Germinal center (tissue), 1 donor: ENCODE measurements at places on chromosomes 13 and 19.

GRCh38 chr19:54197121-54197520 is 3.5 kb upstream of the RPS9 start:
- DNase-seq: no peak

DNA sequence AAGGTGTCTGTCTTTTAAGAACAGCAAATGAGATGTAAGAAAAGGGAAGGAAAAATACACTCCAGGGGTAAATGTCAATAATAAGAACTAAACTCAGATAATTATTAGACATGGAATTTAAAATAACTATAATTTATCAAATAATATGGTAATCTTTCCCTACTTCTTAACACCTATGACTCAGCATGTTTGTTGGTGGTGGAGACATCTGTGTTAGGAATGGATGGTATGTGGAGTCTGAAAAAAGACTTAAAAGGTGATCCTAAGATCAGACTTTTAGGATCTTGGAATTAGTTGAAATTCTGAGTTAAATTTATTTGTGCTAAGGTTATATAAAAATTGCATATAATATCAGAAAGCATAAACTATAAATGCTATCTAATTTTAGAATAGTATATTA is 915.1 kb downstream of the SLITRK5 start:
- no peak for DNase-seq

DNA sequence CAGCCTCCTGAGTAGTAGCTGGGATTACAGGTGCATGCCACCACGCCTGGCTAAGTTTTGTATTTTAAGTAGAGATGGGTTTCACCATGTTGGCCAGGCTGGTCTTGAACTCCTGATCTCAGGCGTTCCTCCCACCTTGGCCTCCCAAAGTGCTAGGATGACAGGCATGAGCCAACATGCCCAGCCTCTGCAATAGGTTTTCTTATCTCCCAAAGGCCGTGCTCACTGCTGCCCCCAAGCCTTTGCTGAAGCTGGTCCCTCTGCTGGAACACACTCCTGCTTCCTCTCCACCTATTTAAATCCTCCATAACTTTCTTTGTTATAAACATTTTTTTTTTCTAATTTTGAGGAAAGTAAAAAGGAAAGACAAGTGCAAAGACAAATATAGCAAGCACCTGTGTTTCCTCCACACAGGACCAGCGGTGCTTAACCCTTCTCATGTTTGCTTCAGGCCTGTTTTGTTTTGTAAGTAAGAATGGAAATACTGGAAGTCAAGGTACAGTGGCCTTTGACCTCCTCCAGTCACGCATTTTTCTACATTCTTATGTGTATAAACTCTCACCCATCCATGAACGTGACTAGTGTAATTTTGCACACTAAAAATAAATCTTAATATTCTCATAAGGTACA is 14.5 kb upstream of the TNFAIP8L1 start:
- no peak for DNase-seq

DNA sequence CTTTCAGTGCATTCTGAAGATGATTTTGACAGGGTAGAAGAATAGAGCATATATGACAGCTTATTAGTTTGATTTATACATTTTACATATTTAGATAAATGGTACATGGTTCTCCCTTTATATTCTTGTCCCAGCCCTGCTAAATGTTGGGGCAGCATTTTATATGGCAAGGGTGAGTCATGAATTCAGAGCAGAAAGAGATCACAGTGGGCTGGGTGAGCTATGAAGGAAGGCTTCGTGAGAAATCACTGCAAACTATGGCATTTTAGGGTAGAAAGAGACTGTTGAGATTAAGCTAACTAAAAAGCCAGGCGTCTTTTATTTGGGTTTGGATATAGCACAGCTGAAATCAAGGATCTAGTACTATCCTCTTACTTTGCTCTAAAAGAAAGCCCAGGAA is 23.9 kb upstream of the METTL21C start:
- DNase-seq: no peak

DNA sequence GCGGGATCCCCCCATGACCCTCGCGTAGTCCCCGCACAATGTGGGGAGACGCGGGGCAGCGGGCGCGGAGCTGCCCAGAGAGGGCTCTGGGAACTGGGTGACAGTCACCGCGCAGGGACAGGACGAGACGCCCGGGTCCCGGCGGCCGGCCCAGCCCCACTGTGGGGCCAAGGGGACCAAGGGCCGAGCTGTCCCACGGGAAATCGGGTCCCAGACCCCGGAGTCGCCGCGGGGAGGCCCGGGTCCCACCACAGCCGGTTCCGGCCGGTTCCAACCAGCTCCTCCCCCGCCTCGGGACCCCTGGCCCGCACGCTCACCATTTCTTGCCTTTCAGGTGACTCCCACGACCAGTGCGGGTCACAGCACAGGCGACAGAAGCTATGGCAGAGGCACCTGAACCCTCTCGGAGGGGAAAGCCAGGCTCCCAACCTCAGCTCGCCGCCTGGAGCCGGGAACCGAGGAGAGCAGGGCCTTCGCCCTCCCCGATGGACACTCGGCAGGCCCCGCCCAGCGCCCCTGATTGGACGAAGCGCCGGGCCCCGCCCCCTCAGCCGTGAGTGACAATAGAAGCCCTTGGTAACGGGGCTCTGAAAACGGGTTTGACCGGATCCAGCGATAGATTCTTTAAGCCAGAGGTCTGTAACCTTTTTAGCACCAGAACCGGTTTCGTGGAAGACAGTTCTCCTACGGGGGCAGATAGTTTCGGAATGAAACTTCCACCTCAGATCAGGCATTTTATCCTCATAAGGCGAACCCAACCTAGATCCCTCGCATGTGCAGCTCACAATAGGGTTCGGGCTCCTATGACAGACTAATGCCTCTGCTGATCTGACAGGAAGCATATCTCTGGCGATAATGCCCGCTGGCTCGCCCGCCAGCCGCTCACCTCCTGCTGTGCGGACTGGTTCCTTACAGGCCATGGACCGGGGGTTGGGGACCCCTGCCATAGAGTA is at the start of gene ZNF433:
Gene ZNF433, minus strand, starts transcription at position 460 of the 953 bp plus-strand sequence. Its CDS starts 140 bp downstream, at position 320.
- DNase-seq: peak; percentile 93

DNA sequence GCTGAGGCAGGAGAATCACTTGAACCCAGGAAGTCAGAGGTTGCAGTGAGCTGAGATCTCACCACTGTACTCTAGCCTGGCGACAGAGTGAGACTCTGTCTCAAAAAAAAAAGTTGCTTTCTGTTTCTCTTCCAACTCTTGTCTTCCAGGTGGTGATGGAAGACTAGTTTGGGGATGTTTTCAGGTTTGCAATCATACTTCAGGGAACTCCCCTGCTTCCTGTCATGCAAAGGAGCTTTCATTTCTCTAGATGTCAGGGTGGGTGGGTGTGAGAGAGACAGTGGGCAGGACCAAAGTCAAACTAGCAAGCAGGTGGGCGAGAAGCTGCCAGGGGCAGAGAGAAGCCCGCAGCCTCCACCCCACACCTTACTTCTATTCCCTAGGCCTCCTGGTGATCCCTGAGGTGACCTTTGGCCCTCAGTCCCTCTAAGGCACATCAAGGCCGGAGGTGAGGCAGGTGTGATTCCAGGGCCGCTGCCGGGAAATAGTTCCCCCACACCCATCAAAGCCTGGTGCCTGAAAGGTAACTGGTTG is 25.7 kb downstream of the CCNE1 start:
- DNase-seq: peak; percentile 51

GRCh38 chr13:30314069-30314468 is 6.7 kb upstream of the KATNAL1 start:
- DNase-seq: no peak

GRCh38 chr13:99296398-99296797 is 10.8 kb downstream of the GPR183 start:
- DNase-seq: no peak

DNA sequence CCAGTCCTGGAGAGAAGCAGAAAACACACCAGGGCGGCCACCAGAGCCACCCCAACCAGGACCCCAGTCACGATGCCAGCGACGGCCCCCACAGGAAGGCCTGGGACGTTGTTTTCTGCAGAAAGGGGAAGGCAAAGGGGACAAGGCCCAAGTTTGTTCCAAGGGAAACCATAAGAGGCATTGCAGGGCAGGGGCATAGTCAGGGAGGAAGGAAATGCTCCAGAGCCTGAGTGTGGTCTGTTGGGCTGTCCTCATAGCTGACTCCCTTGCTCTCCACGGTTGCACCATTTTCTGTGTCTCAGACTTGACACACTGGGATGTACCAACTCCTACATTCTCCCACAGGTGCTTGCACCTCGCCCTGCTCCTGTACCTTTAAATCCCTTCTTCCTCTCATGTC is 5.2 kb downstream of the CEACAM4 start:
- no peak for DNase-seq

DNA sequence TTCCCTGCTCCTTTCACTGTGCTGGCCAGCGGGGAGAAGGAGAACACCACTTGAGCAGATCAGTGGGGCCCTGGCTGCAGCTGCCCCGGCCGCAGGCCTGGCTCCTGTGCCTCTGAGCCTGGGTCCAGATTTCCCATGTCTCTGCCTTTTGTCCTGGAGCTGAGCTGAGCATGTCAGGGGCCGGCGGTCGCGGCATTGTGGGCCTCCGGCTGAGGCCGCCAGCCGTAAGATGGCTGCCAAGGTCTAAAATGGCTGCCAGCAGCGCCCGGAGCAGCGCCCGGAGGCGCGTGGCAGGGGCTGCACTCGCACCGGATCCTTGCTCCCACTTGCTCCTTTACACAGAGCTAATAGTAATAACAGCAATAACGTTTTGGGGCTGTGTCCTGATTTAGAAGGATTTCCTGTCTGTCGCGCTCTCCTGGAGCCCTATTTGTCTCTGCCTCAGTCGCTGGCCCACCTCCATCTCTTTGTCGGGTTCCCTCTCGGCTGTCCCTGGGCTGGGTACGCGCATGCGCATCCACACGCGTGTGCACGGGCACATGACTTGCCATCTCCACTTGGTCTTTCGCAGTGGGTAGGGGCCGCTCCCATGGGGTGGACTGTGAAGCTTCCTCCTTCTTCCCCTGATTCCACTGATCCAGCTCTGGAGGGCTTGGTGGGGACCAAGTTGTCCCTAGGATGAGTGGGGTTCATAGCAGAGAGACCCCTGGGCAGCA is 32.1 kb downstream of the LYL1 start:
- no peak for DNase-seq

DNA sequence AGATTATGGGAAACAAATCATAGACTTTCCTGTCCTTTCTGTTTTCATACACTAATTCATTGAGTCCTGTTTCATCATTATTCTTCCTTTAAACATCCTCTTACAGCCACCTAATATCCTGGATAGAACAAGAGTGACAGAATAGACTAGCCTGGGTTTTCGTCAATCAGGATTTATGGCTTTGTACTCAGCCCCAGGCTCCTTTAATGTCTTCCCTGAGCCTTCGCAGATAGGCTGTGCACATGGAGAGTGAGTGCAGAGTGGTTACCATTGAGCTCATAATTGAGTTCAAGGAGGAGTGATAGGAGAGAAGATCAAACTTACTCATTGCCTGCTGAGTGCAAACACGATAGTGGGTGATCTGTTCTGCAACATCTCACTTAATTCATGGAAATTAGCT is 304.9 kb downstream of the TDRD3 start:
- no peak for DNase-seq

DNA sequence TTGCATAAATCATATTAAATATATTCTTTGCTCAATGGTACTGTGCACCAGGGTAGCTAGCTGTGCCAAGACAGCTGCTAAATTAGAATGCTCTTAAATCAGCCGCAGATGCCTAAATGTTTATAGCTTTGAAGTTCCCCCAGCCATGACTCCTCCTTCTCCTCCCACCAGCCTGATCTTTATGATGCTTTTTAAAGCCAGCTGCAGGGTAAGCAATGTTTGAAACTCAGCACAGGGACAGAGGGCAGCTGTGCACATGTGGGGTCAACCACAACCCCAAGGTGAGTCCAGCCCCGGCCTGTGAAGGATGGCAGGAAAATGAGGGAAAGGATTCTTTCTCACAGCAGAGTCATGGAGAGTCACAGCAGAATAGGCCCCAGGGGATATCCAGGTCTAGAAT is 635.7 kb downstream of the UQCRFS1 start:
- no peak for DNase-seq

DNA sequence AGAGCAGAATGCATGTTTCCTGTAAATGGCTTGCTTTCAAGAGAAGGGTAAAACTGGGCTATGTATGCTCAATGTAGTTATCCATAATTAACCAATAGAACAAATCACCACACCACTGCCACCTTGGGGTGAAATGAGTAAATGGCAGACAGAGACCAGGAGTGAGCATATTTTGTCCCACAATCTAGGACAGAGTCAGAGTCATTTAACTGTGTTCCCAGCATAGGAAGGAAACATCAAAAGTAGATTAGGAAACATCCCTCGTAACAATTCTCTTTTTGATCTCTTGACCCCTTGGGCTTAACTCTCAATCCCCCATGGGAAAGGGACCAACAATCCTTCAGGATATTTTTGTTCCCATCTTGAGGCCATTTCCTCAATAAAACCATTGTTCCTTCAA is 224.8 kb downstream of the NHLRC3 start:
- peak; percentile 54 for DNase-seq

DNA sequence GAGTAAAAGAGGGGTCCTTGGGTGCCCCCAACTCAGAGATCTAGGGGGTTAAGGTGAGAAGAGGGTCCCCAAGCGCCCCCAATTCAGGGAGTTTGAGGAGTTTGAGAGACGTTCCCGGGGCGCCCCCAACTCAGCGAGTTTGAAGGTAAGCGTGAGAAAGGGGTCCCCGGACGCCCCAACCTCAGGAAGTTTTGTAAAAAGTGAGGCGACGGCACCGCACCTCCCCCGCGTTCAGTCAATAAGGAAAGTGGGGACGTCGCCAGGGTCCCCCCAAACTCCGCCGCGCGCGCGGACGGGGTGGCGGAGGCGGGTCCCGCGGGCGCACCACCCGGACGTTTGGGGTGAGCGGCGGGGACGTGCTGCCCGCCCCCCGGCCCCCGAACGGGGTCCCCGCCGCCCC is 353 bp downstream of the RFX2 start:
- no peak for DNase-seq

DNA sequence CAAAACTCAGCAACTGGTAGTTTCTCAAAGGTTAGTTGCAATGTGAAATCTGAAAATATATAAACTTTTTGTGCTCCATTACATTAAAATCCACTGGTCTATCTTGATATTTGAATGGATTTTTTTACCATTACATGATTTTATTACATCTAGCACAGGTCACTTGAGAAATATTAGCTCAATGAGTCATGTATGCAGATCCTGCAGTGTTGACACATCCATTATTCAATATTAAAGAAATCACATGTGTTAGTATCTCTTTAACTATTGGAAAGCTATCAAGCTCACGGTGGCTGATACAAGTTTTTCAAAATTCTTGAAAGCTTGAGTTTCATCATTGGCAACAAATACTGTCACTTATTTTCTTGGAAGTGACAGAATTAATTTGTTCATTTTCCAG is 373.9 kb upstream of the TSHZ3 start:
- DNase-seq: no peak
